A673 (cell line): ENCODE measurements at places on chromosomes 12 and 14. TPM values are rescaled to one million over a fixed set of nuclear protein-coding genes. Genes with fewer than 3 reads are reported as not detected.
A peak's percentile ranks its signal among the peaks of the same experiment; 100 is the strongest.

DNA sequence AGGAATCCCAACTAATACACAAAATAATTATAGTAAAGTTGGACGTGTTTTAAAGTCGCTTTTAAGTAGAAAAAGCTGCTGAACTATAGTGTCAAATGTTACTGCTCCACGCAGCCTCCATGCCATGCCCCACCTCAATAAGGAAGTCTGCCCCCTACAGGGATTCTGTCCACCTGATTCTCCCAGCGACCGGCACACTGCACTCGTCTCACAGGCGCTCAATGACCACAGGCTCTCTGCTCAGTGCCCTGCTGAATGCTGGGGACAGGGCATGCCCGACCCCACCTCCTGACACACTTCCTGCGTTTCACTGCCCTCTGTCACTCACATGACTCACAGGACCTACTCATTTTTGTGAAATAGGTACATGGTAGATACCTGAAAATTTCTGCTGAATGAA lies 48.9 kb downstream of the BDKRB1 start:
- no peak overlapping the region for H3K4me3 ChIP-seq
- H3K36me3 ChIP-seq: peaks cover 10% of the 10 kb centered on the region
- H3K27ac ChIP-seq: no peak overlapping the region
- no peaks in the 10 kb centered on the region for H3K27me3 ChIP-seq

DNA sequence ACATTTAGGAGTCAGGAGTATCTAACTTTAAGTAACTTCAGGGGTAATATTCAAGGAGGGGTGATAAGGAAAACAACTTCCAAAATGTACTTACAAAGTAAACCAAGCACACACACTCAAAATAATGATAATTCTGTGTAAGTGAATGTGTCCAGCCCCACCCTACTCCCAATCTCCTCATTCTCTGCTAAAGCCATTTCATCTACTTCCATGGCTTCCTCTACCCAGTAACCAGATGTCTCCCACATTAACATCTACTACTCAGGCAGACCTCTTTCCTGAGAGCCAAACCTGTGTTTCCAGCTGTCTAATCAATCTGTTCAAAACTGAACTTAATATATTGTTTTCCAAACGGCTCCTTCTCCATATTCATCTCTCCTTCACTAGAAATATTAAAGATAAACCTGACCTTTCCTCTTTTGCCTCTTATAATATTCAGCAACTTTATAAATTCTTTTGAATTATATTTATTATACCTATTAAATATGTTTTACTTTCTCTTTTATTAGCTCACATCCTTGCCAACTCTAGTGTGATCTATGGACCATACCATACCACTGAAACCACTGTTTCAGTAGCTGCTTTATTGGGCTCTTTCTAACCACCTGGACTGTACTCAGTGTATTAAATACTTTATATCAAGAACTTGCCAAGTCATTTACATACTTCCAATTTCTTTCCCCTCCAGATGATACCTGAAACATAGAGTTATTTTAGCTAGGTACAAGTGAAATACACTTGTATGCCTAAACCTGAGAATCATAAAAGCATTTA lies 170.7 kb downstream of the PPFIA2 start:
- DNase-seq: no peak
- H3K36me3 ChIP-seq: no peaks in the 10 kb centered on the region
- no peak overlapping the region for H3K4me3 ChIP-seq
- no peak overlapping the region for H3K27ac ChIP-seq
- no peaks in the 10 kb centered on the region for H3K27me3 ChIP-seq
- no peaks in the 10 kb centered on the region for H3K4me1 ChIP-seq

GRCh38 chr12:48995086-48995879 lies 3.9 kb downstream of the DDN start:
- H3K4me3 ChIP-seq: peak overlapping the region; percentile 30
- no peak overlapping the region for H3K27ac ChIP-seq
- H3K36me3 ChIP-seq: no peaks in the 10 kb centered on the region
- peaks cover 28% of the 10 kb centered on the region for H3K4me1 ChIP-seq
- DNase-seq: peak; percentile 88

Gene LGALS3
- total RNA-seq: 11.0 and 13.3 TPM in 2 replicates

Gene IFNG-AS1
- total RNA-seq: not detected in 2 replicates

DNA sequence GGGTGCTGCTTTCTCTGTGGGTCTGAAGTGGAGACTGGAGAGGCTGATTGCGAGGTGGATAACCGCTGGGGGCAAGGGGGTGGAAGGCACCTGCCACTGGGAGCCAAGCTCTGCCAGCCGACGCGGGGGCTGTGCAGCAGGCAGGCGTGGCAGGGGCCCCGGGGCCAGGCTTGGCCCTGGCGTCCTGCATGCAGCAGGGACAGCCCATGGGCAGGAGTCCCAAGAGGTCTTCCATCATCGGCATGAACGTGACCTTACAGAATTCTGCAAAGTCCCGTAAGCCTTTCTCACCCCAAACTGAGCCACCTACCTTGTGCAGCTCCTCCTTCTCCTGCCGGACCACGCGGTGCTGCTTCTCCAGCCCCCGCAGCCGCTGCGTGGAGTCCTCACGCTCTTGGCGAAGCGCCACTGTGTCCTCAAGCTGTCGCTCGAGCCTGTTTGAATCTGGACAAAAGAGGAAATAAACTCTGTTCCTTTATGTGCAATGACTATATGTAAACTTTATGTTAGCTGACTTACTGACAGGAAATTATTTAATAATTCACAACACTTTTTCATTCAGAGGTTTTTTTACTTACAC lies 51.3 kb downstream of the AMN start:
- no peak overlapping the region for H3K4me3 ChIP-seq
- H3K4me1 ChIP-seq: no peaks in the 10 kb centered on the region
- H3K36me3 ChIP-seq: peaks cover 68% of the 10 kb centered on the region
- H3K27me3 ChIP-seq: no peaks in the 10 kb centered on the region

Gene ANGEL1
- 19.8 and 19.9 TPM in 2 replicates for total RNA-seq

Gene FOXN4
- total RNA-seq: not detected in 2 replicates

GRCh38 chr14:42719391-42719790 lies 1112.7 kb downstream of the LRFN5 start:
- no peak overlapping the region for H3K4me3 ChIP-seq
- DNase-seq: no peak
- H3K4me1 ChIP-seq: no peaks in the 10 kb centered on the region
- no peaks in the 10 kb centered on the region for H3K36me3 ChIP-seq

DNA sequence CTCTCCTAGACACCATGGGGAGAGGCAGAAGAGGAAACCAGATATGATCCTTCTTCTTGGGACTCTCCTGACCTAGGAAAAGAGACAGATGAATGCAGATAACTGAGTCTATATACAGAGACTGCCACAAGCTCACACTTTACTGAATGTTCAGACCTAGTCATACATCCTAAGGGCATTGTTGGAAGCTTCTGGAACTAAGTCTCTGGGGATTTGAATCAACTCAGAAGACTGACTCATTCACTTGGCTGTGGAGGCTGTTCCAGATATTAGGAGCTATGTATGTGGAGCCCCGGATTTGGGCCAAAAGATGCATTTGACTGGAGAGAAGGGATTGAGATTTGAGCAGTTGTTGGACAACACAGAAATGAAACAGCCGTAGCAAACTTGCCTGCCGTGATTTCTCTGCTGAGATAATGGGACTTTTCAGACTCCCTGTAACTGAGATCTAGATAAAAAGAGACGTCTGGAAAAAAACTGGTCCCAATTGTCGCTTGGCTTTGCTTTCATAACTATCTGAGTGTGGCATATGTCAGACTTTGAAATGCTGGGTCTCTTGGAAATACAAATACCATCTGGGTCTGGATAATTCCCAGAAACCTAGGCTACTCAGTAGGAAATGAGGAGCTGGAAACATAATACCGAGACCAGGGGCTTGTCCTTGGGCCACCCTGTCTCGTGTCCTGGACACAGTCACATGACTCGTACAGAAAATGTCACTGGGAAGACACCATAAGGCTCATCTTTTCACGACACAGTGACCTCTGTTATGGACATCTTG lies 396.8 kb downstream of the NUAK1 start:
- no peak overlapping the region for H3K4me3 ChIP-seq
- DNase-seq: peak; percentile 12
- peaks cover 4% of the 10 kb centered on the region for H3K4me1 ChIP-seq
- H3K27ac ChIP-seq: no peak overlapping the region
- H3K27me3 ChIP-seq: no peaks in the 10 kb centered on the region

DNA sequence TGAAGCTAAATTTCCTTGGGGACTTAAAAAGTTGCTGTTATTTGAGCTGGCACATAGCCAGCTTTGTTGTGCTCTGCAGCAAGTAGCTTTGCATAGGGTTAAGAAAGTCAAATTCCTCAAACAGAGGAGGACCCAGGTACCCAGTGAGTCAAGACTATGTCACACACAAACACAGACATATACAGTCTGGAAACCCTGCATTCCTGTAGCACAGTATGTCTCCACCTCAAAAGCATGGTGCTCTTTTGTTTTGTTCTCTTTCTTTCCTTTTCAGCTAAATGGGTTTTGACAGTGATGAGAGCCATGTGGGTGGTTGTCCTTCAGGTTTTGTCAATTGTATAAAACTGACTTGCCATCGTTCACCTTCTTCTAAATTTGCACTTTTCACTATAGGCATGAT lies 179.6 kb upstream of the DIO2 start:
- H3K4me3 ChIP-seq: no peak overlapping the region
- no peak overlapping the region for H3K27ac ChIP-seq
- no peaks in the 10 kb centered on the region for H3K4me1 ChIP-seq
- no peaks in the 10 kb centered on the region for H3K27me3 ChIP-seq
- DNase-seq: peak; percentile 2

- H3K4me1 ChIP-seq: no peaks in the 10 kb centered on the region
- no peak overlapping the region for H3K4me3 ChIP-seq
- DNase-seq: no peak
- H3K36me3 ChIP-seq: no peaks in the 10 kb centered on the region
- no peak overlapping the region for H3K27ac ChIP-seq
Observed at GRCh38 chr14:75469164-75469563, 41.3 kb downstream of the JDP2 start.

Gene ALX1
- total RNA-seq: 10.0 and 11.0 TPM in 2 replicates

Gene FBLN5
- 10.7 and 15.7 TPM in 2 replicates for total RNA-seq

Gene OR6C2
- not detected in 2 replicates for total RNA-seq

DNA sequence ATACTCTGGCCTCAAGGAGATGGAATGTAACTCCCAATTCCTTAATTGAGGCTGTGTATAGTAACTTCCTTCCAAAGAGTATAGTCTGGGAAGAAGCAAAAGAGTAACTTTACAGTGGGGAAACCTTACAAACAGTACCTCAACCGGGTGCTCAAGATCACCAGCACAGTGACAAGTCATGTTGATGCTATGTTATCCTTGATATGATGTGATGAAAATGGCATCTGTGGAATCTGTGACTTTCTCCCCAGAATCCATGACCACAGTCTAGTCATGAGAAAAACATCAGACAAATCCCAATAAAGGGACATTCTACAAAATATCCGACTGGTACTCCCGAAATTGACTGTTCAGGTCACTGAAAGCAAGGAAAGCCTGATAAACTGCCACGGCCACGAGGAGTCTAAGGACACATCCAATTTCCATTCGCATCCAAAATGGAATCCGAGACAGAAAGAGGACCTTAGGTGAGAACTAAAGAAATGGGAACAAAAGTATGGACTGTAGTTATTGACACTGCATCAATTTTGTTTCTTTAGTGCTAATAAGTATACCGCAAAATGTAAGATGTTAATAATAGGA lies 97.3 kb upstream of the FRMD6 start:
- H3K4me3 ChIP-seq: no peak overlapping the region
- no peak for DNase-seq
- H3K36me3 ChIP-seq: no peaks in the 10 kb centered on the region
- H3K27ac ChIP-seq: no peak overlapping the region
- H3K4me1 ChIP-seq: no peaks in the 10 kb centered on the region
- H3K27me3 ChIP-seq: no peaks in the 10 kb centered on the region

Gene SARNP
- 104 and 115 TPM in 2 replicates for total RNA-seq

Gene LTB4R2
- 7.6 and 9.0 TPM in 2 replicates for total RNA-seq
